ENCODE measurements at places on chromosomes 1 and 21.

DNA sequence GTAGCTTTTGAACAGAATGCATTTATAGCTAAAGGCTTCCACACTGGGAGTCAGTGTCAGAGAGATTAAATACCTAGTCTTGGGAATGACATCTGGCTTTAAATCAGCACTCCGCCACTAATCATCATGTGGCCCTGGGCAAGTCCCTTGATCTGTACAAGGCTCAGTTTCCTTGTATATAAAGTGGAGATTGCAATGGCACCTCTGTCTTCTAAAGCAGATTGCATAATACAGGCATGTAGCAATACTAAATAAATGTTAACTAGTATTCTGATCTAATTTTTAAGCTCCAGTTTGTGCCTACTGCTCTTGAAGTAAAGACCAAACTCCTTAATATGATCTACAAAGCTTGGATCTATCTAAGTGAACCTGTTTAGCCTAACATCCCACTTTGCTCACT lies 249.4 kb downstream of the PLPP3 start:
- DNase-seq, result no peak

DNA sequence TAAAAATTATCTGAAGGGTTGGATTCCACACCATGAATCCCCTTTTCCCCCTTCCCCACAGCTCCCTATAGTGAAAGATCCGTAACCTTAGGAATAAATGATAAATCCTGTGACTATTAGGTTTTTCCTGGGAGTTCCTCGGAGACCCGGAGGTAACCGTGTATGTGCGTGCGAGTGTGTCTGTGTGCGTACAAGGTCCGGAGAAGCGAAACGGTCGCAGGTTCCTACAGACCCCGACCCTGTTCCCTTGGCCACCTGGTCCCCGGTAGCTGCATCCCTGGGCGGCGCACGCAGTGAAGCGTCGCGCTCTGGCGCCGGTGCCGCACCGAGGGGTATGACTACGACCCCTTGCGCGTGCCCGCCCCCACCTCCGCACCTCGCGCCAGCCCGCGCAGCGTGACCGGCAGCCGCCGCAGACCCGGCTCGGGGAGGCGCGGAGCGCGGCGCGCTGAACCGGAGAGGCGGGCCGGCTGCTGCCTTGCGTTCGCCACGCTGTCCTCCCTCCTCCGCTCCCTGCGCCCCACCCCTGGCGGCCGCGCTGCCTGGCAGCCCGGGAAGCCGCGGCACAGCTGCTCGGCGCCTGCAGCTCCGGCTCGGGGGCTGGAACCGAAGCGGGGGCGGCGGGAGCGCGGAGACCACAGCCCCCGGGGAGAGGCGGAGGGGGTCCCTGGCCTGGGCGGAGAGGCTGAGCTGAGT lies at the start of gene AK5:
Gene AK5, plus strand, starts transcription at position 529 of the 696 bp plus-strand sequence. CDS start 295 bp downstream, outside the sequence.
- DNase-seq, result no peak

DNA sequence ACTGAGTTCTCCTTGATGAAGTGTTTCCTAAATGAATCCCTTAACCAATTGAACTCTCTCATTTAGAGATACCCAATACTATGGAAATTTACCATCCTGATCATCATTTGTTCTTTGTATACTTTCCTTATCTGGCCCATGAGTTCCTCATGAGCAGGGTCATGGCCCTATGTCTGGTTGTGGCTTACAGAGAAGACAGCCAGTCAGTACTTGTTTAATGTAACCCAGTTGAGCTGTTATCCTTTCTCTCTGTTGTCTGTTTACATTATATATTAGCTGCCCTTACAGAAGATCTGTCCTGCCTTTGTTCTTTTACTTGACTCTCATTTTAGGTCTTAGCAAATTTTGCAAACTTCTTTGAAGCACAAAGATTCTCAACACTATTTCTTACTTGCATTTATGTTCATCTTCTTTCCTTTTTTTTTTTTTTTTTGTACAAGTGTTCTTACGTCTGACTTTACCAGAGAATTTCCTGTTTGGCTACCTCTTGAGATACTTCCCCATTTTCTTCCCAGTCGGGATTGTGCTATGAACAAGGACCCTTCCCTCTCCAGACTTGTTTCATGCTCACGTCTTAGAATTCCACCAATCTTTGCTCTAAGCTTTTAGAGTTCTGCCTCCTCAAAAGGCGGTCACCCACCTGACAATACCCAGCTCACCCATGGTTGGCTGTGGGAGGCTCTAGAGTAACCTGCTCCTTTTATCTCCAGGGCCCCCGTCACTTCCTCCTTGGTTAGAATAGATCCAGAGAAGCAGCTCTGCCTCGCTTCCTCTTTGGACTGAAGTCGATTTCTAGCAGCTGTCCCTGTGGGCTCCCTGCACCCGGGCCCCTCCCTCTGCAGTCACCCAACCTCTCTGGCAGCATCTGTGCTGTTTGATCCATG lies 53.6 kb upstream of the RUNX1 start:
- peak; percentile 90 for DNase-seq

GRCh38 chr1:10724052-10724494 lies 72.4 kb downstream of the CASZ1 start:
- DNase-seq, result no peak

DNA sequence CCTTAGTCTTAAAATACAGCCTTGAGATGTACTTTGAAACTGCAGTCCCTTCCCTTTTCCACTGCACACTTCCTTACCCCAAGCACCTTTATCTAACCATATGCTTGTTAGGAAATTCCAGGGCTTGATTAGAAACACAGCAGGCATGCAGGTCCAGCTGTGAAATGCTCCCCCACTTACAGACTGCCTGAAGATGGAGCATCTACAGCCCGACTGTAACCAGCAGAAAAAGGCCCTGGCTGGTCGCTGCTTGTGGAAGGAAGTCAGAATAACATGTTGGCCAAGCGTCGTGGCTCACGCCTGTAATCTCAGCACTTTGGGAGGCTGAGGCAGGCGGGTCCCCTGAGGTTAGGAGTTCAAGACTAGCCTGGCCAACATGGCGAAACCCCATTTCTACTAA lies 37.2 kb downstream of the VN1R5 start:
- no peak for DNase-seq

- DNase-seq, result no peak
Observed at GRCh38 chr1:151546011-151546925, 6.2 kb downstream of the TUFT1 start.

GRCh38 chr1:161738627-161739287 lies 10.8 kb upstream of the DUSP12 start:
- DNase-seq, result peak; percentile 60

DNA sequence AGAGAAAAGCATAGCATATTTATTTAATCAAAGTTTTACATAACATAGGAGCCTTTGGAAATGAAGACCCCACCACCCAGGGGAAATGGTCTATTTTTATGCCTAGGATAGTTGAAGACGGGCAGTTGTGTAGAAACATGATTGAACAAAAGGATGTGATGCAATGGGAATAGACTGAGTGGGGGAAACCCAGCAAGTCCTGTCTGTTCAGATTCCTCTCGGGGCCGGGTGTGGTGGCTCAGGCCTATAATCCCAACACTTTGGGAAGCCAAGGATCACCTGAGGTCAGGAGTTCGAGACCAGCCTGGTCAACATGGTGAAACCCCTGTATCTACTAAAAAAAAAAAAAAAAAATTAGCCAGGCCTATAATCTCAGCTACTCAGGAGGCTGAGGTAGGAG lies 298.3 kb downstream of the MATN1 start:
- DNase-seq, result no peak

- DNase-seq, result no peak
Observed at GRCh38 chr1:220755309-220755708, 7.2 kb downstream of the MTARC2 start.

DNA sequence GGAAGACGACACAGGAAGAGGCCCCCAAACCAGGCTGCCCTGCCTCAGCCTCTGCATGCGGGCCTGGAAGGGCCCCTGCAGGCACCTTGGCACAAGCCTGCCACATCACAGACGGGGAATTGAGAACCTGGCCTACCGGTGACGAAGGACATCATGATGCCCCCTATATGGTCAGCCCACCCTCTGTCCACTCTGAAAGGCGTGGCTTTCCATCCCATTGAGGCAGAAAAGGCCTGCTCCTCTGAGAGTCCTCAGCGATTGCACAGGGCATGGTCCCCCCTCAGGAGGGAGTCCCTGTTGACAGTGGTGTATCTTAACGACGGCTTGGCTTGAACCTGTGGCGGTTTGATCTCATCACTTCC lies 11.4 kb downstream of the KRTAP10-1 start:
- DNase-seq, result no peak

GRCh38 chr1:178354816-178355215 lies 141.9 kb downstream of the CLEC20A start:
- no peak for DNase-seq

DNA sequence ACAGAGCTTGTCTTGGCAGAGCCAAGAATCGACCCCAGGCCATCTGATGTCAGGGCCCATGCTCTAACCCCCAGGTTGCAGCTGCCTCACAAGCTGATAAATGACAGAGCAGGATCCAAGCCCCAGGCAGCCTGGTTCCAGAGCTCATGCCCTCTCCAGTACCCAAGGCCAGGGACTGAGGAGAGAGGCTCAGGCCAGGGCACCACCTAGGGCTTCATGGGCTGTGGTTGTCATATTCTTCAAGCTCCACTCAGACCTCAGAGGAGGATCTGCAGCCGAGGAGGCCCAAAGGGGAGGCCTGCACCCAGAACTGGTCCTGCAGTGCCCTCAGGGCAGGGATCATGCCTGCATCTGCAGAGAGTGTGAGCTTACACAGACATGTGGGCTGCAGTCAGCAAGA lies 301.1 kb downstream of the MATN1 start:
- DNase-seq, result no peak

- no peak for DNase-seq
Observed at GRCh38 chr1:145796753-145797152, 27.1 kb downstream of the RNF115 start.

All from SIG-M5 (cell line).